ENCODE measurements at places on chromosomes 16 and 17. TPM values are rescaled to one million over a fixed set of nuclear protein-coding genes. Genes with fewer than 3 reads are reported as not detected.

GRCh38 chr16:54503011-54503855 is 216.6 kb upstream of the IRX3 start:
- DNase-seq = no peak

CNGB1 gene
- 6.5 TPM for total RNA-seq

GRCh38 chr16:54942353-54942943 is 11.8 kb downstream of the IRX5 start:
- no peak for DNase-seq

GRCh38 chr16:50274326-50275097 is 8.2 kb downstream of the ADCY7 start:
- DNase-seq = no peak

SEZ6L2 gene
- 66.3 TPM for total RNA-seq

GRCh38 chr16:1708083-1708767 is 2.2 kb downstream of the MAPK8IP3 start:
- DNase-seq = no peak

- no peak for DNase-seq
Observed at GRCh38 chr17:50352072-50352692, 6.3 kb downstream of the XYLT2 start.

DNA sequence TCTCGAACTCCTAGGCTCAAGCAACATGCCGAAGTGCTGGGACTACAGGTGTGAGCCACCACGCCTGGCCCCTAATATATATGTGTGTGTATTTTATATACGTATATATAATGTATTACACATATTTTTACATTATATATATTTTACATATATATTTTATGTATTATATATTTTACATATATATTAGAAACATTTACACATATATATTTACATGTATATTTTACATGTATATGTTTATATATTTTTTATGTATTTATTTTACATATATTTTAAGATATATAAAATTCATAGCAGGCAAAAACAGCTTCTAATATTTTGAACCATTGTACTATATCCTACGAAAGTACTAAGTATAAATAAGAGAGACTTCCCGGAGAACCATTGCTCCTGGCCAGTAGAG is 455.1 kb downstream of the XYLT1 start:
- DNase-seq = no peak

ALOX15 gene
- 3.0 TPM for total RNA-seq

GRCh38 chr17:9809409-9809808 is 12.5 kb downstream of the GSG1L2 start:
- DNase-seq = no peak

DNA sequence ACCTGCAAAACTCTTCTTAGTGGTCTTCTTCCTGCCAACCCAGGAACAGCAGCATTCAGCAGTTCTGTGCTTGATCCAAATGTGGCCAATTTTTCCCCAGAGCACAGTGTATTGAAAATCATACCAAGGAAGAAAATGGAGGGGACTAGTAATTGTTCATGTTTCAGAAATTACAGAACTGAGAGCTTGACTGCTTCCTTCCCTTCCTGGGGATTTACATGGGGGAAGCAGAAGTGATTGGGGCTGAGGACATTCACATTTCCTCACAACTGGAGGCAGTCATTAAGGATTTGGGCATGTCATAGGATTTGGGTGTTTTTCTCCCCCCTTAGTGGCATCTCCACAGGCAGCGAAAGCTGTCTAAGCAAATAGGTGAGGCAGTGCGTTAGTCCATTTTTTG is 19.7 kb downstream of the CIITA start:
- DNase-seq = no peak

GRCh38 chr16:55574811-55575210 is 8.3 kb downstream of the CAPNS2 start:
- DNase-seq = no peak

SECTM1 gene
- total RNA-seq = 3.3 TPM

- no peak for DNase-seq
Observed at GRCh38 chr16:27779641-27780164, 229.8 kb downstream of the KATNIP start.

RGS9 gene
- 34.8 TPM for total RNA-seq

DNA sequence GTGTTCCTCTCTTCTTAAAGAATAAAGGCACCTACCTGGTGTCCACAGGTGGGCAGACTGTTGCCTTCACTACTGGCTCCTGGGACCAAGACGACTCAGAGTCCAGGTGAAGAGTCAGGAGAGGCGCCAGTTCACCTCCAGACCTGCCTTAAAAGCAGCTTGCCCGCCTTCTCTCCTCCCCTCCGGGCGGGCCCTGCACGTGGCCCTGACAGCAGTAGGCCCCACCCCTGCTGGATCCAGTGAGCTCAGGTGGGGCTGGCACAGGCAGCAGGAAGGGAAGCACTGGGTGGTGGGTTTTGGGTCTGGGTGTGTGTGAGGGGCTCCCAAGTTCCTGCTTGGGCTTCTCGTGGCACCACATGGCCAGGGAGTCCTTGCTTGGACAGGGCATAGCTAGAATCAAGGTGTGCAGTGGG is at the start of gene TNS4:
Gene TNS4, minus strand, starts transcription at position 125 of the 413 bp plus-strand sequence. CDS start 5,198 bp downstream, outside the sequence.
- no peak for DNase-seq

- no peak for DNase-seq
Observed at GRCh38 chr17:32719689-32720088, 157.2 kb downstream of the MYO1D start.

DNA sequence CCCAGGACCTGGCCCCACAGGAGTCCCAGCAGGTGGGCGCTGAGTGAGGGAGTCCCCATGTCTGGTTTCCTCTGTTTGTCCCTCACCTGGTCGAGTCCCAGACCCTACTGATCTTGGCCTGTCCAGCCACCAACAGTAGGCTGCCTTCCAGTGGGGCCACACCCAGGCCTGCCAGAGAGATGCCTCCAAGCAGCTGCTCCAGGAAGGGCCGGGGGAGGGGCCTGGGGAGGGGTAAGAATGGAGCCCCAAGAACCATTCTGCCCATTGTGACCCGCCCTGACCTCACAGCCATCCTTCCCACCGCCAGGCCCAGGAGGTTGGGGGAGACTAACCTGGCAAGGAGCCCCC is 736 bp downstream of the SPATA20 start:
- DNase-seq = no peak

- no peak for DNase-seq
Observed at GRCh38 chr17:21286066-21286770, 1.7 kb downstream of the MAP2K3 start.

DNA sequence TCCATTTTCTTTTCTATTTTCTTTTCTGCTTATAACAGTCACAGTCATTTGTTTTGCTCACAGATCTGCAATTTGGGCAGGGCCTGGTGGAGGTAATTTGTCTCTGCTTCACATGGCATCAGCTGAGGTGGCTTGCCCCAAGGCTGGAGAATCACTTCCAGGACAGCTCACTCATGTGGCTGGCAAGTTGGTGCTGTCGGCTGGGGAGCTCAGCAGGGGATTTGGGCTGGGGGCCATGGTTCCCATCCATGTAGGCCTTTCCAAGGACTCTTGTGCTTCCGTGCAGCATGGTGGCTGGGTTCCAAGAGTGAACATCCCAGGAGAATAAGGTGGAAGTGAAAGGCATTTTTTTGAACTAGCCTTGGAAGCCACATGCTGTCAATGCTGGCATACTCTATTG is 85.7 kb downstream of the MGAT5B start:
- DNase-seq = no peak

- DNase-seq = no peak
Observed at GRCh38 chr17:80999536-81000333, 8.1 kb downstream of the CHMP6 start.

- no peak for DNase-seq
Observed at GRCh38 chr16:50146479-50147435, 6.3 kb upstream of the TENT4B start.

TTC19 gene
- 63.7 TPM for total RNA-seq

DNA sequence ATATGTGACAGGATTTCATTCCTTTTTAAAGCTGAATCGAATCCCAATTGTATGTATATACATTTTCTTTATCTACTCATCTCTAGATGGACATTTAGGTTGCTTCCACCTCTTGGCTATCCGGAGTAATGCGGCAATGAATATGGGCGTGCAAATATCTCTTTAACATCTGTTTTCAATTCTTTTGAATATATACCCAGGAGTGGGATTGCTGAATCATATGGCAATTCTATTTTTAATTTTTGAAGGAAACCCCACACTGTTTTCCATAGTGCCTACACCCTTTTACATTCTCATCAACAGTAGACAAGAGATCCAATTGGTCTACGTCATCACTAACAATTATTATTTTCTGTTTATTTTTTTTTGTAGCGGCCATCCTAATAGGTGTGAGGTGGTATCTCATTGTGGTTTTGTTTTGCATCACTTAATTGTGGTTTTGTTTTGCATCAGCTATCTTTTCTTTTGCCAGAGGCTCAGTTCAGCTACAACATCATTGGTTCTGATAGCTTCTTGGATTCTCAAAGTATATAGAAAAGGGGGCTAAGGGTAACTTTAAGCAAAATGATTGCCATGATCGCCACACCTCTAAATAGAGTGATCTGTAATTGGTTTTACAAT is 25.6 kb upstream of the MAP2K6 start:
- DNase-seq = no peak

Data from spinal cord (tissue), 10 donors.